ENCODE measurements at places on chromosomes 16 and 17.

DNA sequence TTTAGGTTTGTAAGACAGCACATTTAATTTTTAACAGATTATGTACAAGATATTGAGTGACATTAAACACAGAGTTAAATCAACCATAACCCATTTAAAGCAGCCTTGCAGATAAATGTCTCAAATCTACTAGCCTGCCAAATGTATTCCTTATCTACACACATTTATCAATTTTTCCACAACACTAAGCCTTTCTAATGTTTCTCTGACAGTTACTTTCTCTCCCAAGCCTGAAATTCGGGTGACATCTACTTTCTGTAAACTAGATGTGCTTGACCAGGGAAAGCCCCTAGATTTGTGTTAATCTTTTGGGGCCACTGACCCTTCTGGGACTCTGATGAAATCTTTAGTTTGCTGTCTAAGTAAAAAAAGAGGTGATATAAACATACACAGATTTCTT, 69.0 kb downstream of the CDH13 start:
- DNase-seq = no peak

DNA sequence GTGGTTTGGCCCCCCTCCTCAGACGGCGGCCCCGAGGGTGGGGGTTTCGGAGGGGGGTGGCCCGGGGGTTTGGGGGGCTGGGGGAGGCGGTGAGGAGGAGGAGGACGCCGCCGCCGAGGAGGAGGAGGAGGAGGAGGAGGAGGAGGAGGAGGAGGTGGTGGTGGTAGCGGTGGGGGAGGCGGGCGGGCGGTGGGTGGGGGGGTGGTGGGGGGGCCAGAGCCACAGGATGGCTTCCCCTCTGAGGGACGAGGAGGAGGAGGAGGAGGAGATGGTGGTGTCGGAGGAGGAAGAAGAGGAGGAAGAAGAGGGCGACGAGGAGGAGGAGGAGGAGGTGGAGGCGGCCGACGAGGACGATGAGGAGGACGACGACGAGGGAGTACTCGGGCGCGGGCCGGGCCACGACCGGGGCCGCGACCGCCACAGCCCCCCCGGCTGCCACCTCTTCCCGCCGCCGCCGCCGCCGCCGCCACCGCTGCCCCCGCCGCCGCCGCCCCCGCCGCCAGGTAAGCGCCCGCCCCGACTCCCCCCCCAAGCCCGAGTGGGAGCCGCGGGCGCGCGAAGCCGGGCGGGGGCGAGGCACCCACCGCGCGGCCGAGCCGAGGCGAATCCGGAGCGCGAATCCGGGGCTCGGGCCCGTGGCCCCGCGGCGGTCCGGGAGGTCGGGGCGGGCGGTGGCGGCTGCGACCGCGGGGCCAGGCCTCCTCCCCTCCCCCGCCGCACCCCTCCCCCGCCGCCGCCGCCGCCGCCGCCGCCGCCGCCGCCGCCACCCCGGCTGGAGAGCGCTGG, 3.8 kb upstream of the CHD3 start:
- no peak for DNase-seq

DNA sequence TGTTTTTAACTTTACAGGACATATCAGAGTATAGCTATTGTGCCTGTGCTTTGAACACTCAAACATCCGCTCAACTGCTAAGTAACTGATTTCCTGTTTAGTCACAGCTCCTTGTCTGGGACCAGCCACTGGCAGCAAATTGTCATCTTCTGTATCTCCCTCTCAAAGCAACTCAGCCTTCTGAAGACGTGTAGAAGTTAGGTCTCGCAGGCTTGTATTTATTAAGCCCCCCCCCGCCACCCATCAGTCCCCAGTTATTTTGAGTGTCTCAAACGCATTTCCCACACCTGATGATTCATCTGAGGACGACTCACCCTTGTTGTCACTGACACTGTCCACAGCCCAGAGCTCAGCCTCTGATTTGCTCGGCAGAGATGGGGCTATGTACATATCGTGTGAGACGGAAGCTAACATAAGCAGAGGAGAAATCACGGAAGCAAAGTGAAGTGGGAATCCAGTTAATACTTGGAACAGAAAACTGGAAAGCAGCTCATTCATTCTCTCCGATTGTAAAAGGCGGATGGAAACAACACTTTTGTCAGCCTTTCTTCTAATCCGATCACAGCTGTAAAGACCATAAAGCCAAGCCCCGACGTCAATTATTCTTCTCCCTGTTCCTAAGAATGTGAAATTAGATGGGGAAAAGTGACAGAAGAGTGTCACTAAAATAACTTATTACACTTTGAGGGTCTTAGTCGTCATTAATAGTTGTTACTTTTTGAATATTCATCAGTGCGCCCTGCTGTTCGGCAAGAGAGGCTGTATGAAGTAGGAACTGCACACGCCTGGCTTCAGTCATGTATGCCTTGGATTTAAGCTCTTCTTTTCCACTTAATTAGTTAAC, 64.2 kb downstream of the PITPNC1 start:
- no peak for DNase-seq

GRCh38 chr16:70766176-70766575, 34.8 kb downstream of the VAC14 start:
- DNase-seq = no peak

GRCh38 chr17:47715669-47716325, 17.2 kb upstream of the TBX21 start:
- no peak for DNase-seq

- no peak for DNase-seq
Observed at GRCh38 chr16:35208001-35208935, 1748.9 kb downstream of the TP53TG3F start.

- no peak for DNase-seq
Observed at GRCh38 chr16:30051518-30051917, 14.0 kb upstream of the ALDOA start.

DNA sequence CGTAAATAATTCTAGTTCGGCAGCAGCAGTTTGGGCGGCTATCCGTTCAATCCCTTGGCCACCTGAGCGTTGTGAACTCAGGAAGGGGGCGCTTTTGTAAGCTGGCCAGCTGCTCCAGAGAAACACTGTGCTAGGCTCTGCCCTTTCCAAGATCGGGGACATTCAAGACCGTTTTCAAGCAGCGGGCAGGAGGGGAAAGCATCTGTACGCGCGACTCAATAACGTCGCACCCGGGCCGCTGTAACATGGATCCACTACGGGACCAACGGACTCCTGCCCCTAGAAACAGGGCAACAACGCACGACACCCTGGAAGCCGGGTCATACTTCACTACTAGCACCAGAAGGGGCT, 463 bp downstream of the TOP2A start:
- no peak for DNase-seq

GRCh38 chr17:39823407-39824054, 40.6 kb downstream of the IKZF3 start:
- no peak for DNase-seq

DNA sequence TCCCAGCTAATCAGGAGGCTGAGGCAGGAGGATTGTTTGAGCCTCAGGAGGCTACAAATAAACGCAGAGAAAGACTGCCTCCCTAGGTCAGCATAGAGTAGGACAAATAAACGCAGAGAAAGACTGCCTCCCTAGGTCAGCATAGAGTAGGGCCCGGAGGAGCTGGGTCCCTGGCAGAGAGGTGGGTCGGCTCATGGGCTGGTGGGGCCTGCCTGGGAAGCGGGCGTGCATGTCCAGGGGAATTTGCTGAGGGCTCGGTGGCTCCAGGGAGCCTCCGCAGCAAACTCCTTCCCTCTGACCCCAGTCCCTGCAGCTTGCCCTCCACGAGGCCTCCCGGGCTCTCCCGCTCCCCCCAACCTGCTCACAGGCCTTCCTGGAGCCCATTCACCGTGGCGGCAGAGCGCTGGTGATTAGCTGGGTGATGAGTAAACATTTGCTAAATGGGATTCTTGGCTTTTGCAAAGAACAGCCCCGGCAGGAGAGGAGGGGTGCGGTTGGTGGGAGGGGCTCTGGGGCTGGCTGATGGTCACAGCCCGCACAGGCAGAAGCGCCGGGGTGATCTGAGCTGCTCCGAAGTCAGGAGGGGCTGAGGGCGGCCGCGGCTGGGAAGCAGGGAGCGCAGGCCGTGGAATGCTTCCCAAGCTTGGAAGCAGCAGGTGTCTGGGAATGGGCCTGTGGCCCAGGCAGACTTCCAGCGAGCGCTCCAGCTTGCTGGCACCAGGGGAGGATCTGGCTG, 93.1 kb downstream of the RTN4RL1 start:
- DNase-seq = no peak
